ENCODE measurements at places on chromosomes 2 and 18. TPM values are rescaled to one million over a fixed set of nuclear protein-coding genes. Genes with fewer than 3 reads are reported as not detected.

The COLEC12 gene
- 3.0 TPM for polyA plus RNA-seq

The DNAH6 gene
- polyA plus RNA-seq, result 0.80 TPM

The KIF1A gene
- 0.85 TPM for polyA plus RNA-seq

The OSR1 gene
- 3.9 TPM for polyA plus RNA-seq

The CFLAR gene
- polyA plus RNA-seq, result 88.7 TPM

The MRPS9 gene
- 40.9 TPM for polyA plus RNA-seq
